ENCODE measurements at places on chromosomes 5 and 9.

DNA sequence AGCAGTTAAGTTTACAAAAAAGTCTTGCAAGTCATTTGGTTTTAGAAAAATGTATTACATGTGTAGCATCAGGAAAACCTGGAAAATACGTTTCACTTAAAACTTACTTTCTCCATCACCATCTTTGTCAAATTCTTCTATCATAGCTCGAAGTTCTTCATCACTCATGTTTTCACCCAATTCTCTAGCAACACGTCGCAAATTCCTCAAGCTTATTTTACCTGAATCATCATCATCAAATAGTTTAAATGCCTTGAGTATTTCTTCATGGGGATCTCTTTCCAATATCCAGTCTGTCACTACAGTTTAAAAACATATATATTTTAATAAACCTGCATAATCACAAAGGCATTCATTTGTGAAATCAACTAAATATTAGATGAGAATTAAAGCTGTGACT is 10.3 kb downstream of the CETN3 start:
- DNase-seq: no peak

- DNase-seq: no peak
Measured at GRCh38 chr5:120464627-120465435, 731 bp downstream of the PRR16 start.

- DNase-seq: peak; percentile 7
Measured at GRCh38 chr5:154945695-154946301, 4.9 kb downstream of the MRPL22 start.

GRCh38 chr9:129412814-129413536 is 207.9 kb downstream of the C9orf50 start:
- DNase-seq: peak; percentile 98

GRCh38 chr9:78040726-78041125 is 9.1 kb upstream of the GNAQ start:
- DNase-seq: no peak

DNA sequence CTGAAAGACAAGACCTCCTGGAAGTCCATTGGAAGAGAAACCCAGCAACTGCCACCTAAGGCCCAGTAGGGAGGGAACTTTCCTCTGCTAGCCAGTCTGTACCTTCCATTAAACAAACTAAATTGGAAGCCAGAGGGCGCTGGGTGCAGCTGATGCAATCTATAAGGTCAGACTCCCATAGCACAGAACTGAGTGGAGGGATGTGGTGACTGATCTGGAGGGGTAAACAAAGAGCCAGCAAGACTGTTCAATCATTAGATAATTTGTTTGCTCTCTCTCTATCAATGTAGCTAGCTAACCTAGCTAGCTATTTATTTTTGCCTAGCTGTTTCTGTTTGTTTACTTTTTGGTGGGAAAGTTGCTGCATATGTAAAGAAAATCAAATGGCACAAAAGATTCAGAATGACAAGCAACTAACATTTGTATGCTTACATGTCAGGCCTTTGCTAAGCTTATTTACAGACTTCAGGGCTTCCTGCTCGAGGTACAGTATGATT is 291.8 kb upstream of the DAB2 start:
- peak; percentile 4 for DNase-seq

DNA sequence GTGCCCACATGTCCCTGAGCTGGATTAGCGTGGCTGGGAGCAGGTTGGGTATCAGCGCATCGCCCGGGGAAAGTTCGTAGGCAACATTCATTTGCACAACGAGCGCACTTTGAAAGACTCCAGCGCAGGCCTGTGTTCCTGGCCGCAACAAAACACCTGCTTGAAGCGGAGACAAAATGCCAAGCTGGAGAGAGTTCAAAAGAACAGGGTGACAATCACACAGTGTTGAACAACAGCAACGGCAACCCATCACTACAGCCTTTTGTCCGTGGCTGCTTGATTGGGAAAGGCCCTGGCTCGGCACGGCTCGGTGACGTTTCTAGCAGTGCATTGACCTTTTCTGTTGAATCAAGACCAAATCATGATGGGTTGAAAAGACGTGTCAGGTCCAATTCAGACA is 336.3 kb downstream of the IRX1 start:
- DNase-seq: no peak

GRCh38 chr5:137470921-137471220 is 28.3 kb downstream of the SPOCK1 start:
- no peak for DNase-seq

DNA sequence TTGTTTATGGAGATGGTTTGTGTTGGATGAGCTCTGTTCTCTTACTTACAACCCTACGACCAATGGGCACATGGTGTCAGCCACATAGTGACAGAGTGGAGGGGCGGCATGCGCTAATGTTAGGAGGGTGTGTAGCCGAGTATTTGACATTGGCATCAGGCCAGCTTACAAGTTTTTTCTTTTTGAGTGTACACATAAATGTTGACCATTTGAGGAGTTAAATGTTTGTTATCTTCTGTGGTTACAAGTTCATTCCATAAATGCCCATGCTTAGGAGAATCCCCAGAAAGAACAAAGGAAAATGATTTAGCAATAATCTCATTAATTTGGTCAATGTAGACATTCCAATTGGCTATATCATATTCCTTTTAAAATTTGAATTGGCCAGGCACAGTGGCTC is 180.1 kb upstream of the ELL2 start:
- no peak for DNase-seq

DNA sequence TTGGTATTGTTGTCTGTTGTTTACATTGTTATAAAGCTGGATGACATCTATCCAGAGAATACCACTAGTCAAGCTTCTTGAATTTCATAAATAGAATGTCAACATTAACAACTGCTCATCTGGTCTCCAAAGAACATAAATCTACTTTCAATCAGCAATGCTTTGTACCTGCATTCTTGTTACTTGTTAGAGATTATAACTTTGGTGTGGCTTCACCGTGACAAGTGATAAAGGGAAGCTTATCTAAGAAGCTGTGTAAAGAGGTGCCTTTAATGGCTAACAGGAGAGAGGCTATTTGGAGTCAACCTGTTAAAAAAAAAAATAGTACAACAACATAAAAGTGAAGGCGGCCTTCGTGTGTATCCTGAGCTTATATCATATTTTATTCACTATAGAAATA is 41.8 kb downstream of the MUSK start:
- DNase-seq: no peak

- DNase-seq: no peak
Measured at GRCh38 chr9:27672718-27673117, 99.4 kb upstream of the C9orf72 start.

- no peak for DNase-seq
Measured at GRCh38 chr5:171961117-171961516, 45.3 kb downstream of the FBXW11 start.

GRCh38 chr9:111099199-111100008 is 61.1 kb upstream of the LPAR1 start:
- no peak for DNase-seq

- no peak for DNase-seq
Measured at GRCh38 chr9:35107297-35108290, 4.7 kb upstream of the STOML2 start.

DNA sequence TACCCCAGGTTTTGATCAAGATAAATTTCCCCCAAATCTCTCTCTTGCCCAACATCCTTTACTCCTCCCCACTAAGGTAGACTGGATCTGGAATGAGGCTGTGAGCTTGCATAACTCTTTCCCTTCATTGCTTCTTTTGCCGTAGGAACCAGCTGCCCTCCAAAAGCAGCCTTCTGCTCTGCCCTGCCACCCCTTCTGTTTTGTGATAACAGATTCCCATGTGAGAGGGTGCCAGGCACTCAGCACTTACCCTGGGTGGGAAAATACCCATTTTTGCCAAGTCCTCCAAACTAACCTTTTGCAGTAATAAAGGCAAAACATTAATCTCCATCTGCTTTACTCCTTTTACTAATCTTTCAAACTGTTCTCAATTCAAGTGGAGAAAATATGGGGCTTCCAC is 182.6 kb downstream of the ASTN2 start:
- DNase-seq: no peak

DNA sequence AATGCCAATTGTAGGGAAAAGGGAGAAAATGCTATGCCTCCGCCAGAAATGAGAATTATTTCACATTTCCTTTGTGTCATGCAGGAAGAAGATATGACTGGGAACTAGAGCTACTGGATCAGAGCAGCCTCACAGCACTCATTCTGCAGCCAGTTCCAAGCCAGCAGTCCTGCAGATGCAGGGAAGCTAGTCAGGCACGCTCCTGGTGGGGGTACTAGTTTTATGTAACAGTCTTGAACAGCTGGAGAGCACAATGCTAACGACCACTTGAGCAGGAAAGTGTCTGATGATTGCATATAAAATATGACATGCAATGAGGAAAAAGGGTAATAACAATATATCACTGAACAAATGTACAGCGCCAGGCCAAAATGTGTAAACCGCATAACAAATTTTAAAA is 21.7 kb downstream of the CDH10 start:
- peak; percentile 70 for DNase-seq

- peak; percentile 84 for DNase-seq
Measured at GRCh38 chr9:127828262-127829031, 25.8 kb downstream of the FPGS start.

DNA sequence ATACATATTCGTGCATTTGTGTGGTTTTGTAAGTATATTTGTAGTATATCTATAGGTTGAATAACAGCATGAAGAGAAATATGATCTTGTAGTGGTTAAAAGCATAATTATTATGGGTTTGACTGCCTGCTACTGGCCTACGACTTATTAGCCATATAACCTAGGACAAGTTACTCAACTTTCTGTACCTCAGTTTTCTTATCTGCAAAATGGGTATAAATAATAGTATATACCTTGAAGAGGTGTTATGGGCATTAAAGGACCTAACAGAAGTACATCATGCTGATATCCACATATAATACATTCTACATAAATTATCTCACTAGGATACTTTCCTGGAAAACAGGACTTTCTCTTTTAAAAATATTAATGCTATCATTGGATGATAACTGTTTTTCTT is 118.3 kb upstream of the ELL2 start:
- DNase-seq: no peak

DNA sequence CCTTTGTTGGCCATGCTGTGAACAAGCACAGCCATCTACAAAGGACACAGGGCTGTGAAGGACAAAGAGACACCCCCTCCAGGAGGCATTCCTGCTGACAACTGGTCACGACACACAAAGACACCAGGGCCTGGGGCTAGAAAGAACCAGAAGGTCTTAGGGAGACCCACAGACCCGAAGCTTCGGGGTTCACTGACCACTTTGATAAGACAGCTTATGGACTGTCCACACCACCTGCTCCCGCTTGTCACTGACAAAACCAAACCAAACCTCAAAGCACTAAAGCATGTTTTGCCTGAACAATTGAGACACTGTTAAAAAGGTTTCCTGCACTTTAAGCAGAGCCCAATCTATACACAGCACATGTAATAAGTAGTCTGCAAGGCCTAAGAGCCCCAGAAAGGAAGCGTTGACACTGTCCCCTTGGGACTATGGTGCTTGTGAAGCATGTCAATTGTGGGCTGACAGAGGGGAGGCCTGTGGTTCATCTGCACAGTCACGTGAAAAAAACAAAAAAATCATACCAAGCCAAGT is 185.0 kb downstream of the GAPVD1 start:
- DNase-seq: no peak

DNA sequence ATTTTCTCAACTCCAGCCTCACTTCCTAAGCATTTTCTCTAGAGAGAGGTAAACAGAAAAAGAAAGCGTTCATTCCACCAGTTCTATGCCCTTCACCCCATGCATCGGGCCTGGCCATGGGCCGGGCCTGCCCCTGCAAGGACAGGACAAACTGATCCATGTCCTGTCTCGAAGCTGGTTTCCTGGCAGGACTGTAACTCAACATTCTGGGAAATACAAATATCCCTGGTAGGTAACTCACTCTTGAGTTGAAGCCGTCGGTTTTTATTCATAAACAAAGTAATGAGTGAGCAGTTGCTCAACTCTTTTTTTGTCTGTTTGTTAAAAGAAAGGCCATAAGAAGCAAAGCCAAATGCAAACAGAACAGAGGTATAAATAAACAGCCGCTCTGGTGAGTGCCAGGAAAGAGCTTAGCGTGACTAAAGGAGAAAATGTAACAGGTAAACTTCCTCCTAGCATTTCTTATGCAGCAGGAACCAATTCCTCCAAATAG is 64.4 kb upstream of the DNAH5 start:
- no peak for DNase-seq

DNA sequence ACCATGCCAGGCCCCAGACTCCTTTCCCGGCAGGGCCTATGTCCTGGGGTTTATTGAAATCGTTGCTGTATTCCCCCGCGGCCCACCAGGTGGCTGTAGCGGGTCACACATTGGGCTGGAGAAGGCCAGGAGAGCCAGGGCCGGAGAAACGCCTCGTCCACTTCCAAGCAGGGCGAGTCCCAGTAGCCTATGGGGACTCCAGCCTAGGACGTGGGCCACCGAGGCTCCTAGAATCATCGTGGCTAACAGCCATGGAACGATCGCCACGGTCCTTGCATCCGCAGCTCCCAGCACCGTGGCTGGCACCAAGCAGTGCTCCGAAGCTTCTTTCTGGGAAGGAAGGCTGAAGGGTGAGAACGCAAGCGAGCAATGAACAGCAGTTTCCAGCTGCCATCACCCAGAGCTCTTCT is 87.7 kb downstream of the ENTREP1 start:
- DNase-seq: no peak

GRCh38 chr5:62585306-62585705 is 6.7 kb downstream of the LRRC70 start:
- DNase-seq: no peak

DNA sequence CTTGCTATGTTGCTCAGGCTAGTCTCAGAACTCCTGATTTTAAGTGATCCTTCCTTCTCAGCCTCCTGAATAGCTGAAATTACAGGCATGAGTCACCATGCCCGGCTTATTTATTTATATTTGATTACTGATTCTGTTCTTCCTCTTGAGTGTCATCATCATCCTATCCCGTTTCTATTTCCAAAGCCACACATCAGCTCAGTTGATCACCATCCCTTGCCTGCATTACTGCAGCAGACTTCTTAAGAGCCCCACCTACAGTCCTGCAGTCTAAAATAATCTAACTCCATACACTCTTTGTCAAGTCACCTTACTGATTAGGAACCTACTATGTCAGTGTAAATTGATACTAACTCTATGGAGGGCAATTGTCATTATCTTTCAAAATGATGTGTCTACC is 138.9 kb upstream of the RAI14 start:
- no peak for DNase-seq

- DNase-seq: no peak
Measured at GRCh38 chr9:88535226-88536022, 446 bp downstream of the NXNL2 start.

- no peak for DNase-seq
Measured at GRCh38 chr5:121974261-121974660, 12.5 kb downstream of the SRFBP1 start.

- DNase-seq: no peak
Measured at GRCh38 chr9:91420501-91421127, 3.0 kb downstream of the NFIL3 start.

- DNase-seq: no peak
Measured at GRCh38 chr5:91927439-91927838, 544.3 kb upstream of the ARRDC3 start.

DNA sequence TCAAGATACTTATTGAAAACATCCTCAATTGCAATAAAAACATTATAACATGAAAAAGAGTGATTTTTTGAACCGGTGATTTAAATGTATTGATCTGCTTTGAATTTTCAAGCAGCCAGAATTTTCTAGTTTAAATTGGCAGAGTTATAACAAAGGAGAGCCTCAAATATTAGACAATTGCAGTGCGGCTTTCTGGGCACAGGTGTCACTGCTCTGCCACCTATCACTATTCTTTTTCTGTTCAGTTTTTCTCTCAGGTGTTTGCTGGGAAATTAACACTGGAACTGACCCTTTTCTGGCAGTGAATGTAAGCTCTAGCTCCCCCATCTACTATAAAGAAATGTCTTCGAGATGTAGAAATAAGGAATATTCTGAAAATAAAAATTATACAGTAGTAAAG is 23.0 kb downstream of the ZBED3 start:
- no peak for DNase-seq

GRCh38 chr5:78245136-78245535 is 49.4 kb downstream of the AP3B1 start:
- DNase-seq: no peak
